ENCODE measurements at places on chromosomes 16 and 17.
A peak's percentile ranks its signal among the peaks of the same experiment; 100 is the strongest.

- peak; percentile 67 for DNase-seq
Measured at GRCh38 chr16:8957063-8957397, 6.7 kb downstream of the USP7 start.

DNA sequence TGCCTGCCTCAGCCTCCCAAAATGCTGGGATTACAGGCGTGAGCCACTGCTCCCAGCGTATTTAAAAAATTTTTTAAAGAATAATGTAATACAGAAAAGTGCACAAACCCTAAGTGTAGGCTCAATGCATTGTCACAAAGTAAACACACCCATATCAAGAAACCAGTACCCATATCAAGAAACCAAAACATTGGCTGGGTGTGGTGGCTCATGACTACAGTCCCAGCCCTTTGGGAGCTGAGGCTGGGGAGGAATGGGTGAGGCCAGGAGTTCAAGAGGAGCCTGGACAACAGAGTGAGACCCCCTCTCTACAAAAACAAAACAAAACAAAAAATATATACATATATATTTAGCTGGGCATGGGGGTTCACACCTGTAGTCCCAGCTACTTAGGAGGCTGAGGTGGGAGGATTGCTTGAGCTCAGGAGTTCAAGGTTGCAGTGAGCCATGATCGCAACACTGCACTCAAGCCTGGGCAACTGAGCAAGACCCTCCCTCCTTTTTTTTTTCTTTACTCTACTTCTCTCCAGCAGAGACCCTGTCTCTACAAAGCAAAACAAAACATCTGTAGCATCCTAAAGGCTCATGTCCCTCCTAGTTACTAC, 9.3 kb upstream of the PRR14 start:
- no peak for DNase-seq

- no peak for DNase-seq
Measured at GRCh38 chr16:8863594-8864424, 5.0 kb downstream of the CARHSP1 start.

GRCh38 chr16:86198206-86199118, 299.5 kb downstream of the IRF8 start:
- no peak for DNase-seq

DNA sequence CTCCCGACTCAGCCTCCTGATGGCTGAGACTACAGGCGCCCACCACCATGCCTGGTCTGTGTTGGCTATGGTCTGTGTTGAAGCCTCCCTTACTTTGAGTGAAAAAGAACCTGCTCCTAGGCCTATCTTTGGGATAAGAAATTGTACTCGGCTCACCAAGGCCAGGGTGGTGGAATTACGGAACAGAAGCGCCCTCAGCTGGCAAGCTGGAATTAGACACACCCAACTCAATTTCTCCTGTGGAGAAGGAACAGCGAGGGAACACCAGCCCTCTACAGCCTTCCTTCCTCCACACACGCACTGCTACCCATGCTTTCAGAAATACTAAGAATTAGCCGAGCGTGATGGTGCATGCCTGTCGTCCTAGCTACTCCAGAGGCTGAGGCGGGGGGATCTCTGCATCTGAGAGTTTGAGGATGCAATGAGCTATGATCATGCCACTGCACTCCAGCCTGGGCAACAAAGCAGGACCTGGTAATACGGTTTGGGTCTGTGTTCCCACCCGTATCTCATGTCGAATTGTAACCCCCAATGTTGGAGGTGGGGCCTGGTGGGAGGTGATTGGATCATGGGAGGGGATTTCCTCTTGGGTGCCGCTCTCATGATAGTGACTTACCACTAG, 40.1 kb upstream of the RBBP6 start:
- DNase-seq = peak; percentile 11

Measured in HL-60 (cell line).